ENCODE measurements at places on chromosomes 4 and X.

DNA sequence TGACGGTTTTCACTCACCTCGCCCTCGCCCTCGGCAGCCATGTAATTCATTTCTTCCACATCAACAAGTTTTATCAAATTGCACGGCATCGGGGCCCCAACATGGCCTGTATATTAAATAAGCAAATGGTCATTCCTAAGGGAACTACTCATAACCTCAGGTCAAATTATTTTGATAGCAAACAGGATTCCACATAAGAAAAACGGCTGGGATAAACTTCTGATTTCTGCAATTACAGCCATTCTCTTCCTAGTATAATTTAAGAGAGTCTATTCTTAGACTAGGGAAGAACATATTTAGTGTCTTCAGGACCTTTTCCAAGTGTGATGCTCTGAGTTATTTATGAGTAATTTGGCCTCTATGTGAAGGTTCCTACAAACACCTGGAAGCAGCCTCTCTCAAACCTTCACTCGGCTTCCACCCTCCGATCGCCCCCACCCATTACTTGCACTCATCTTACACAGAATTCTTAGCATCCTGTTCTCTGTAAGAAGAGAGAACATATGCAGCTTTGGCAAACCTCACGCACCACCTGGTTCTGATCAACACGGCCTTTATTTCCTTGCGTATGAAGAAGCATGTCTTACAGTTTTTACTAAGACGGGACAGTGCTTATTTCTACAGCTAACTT lies 29.4 kb upstream of the CENPU start:
- DNase-seq = no peak

DNA sequence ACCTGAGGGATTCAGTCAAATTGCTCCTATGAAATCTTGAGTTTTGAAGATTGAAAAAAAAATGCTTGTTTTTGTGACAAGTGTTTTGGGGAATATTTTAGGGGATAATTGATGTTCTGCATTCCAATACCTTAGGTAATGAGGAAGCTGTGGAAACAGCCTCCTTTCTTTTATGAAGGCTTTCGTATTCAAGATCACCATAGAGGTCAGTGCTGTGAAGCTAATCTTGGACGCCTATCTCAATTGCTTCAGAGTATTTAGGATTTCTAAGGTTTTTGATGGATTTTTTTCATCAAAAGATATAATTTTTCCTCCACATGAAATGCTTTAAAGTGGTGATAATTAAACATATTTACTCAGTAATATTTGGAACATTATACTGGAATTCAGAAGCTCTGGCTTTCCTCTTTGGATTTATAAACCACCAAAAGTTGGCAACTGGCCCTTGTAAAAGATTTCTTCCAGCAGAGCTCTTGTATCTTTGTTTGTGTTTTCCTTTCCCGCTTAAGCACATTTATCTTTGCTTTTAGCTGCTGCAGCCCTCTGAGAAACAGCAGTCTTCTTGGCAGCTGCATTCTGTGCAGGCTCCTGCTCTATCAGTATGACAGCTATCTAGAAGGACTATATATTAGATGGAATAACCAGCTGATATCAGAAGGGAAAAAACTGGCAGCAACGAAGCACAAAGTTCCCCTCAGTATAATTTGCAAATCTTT lies 63.7 kb downstream of the HMGB2 start:
- no peak for DNase-seq

GRCh38 chr4:102809190-102809589 lies 18.2 kb downstream of the UBE2D3 start:
- no peak for DNase-seq

GRCh38 chr4:102449751-102450352 lies 51.3 kb upstream of the NFKB1 start:
- DNase-seq = peak; percentile 83

GRCh38 chr4:3836756-3837601 lies 70.8 kb downstream of the ADRA2C start:
- DNase-seq = peak; percentile 4

GRCh38 chr4:42398871-42399331 lies 1.6 kb downstream of the SHISA3 start:
- no peak for DNase-seq

DNA sequence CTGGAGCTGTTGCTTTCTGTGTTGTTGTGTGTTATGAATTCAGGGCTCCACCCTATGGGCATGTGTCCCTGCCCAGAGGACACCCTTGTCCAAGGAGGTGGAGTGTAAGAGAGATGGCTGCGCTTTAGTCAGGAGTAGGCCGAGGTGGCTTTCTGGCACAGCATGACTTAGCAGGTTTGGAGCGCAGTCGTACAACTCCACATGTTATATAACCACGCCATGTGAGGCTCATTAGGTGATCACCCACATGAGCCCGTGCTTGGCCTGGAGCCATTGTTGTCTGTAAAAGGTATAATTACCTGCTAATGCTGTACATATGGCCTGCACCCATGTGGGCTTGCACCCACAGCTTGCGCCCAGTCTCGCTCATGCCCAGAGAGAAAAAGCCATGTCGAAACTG lies 15.8 kb upstream of the ANAPC4 start:
- DNase-seq = no peak

- peak; percentile 87 for DNase-seq
Observed at GRCh38 chr4:40199999-40200874, 3.4 kb downstream of the RHOH start.

All from CD4-positive, alpha-beta T cell treated with Interferon alpha-2 for 1 hour (primary cell).